Lung (tissue), 17 donors: ENCODE measurements at places on chromosomes 12 and 14. TPM values are rescaled to one million over a fixed set of nuclear protein-coding genes. Genes with fewer than 3 reads are reported as not detected.
A peak's percentile ranks its signal among the peaks of the same experiment; 100 is the strongest.

DNA sequence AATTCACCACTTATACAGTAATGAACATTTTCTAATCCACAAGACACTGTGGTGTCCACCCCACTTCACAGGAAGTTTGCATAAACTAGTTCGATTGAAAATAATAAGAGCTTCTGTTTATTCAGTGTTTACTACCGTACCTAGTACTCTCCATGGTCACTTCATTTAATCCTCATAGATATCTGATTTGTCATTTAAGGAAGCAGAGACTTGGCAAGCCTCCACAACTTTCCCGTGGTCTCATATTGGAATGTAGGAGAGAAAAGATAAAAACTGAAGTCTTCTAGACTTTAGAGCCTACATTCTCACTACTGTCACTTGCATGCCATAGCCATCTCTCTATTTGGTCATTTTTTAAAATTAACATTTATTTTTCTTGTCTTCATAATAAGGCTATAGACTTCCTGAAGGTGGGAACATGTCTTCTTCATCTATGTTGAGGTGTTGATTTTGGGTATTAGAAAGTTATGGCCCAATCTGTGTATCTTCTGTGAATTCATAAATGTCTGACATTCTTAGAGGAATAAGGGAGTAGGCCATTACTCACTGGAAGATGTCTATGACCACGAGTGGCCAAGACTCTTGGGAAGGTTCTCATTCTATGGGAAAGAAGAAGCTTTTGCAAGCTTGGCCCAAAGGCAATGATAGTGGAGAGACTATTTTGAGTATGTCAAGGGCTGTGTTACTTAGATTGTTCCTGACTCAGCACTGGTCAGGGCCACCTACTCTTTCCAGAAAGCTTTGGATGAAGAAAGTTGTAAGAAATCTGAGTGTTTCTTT is 423.7 kb downstream of the LRIG3 start:
- no peak for DNase-seq

GALNT8 gene
- total RNA-seq, result 0.40 TPM

GRCh38 chr12:49580572-49581535 is 12.9 kb upstream of the MCRS1 start:
- peak; percentile 78 for DNase-seq

DNA sequence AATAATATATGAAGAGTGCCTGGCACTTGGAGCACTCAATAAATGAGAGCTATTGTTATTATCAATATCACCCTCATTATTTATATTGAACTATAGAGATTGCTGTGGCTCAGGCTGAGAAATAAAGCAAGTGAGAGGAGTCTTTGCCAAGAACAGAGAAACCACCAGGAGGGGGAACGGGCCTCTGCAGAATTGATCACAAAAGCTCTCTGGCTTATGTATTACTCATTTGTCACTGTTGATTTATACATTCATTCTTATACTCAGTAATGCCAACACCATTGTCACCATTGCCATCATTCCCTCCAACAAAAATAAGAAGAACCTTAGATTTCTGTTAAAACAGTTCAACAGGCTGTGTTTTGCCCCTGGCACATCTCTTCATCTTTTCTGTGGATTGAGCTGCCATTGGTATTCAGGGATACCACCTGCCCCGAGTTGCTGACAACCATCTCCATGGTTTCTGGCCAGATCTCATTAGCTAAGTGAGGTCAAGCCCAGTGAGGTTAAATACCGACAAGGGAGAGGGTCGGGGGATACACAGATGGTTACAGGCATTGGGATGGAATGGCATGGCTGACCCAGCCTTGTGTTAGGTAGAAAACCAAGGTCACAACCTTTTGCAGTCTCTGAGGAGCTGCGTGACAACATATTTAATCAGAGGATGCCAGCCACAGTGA is 21.8 kb upstream of the PCNX1 start:
- no peak for DNase-seq

DNA sequence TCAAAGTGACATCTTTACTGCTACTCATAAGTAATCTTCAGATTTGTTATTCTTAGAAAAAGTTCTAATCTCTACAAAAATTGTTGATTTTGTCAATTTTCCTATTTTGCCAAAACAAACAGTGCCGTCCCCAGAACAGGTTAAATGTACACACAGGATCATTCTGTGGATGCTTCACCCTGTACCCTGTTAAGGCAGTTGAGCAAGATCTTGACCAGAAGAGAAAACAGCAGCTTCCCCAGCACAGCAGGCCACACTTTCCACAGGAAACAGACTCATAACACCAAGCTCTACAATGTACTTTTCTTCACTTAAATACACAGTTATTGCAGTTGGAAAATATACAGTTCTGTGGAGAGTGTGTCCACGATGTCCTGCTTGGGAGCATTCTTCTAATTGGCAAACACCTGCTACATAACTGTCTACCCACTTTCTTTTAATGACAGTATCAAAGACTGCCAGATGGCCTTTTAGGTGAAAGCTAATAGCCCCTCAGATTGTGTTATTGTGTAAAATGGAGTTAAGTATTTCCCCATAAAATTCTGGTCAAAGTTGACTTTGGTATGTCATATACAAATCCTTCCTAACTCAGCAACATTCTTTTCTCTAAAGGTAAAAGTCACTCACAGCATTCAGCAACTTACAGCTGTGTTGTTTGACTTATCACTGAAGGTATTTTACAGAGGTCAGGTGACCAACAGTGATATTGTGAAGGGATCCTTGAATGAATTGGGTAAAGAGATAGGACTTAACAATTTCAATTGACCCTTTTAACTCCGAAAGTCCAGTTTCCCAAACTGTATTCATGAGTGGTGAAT is 77.0 kb downstream of the SEC23A start:
- no peak for DNase-seq

DNA sequence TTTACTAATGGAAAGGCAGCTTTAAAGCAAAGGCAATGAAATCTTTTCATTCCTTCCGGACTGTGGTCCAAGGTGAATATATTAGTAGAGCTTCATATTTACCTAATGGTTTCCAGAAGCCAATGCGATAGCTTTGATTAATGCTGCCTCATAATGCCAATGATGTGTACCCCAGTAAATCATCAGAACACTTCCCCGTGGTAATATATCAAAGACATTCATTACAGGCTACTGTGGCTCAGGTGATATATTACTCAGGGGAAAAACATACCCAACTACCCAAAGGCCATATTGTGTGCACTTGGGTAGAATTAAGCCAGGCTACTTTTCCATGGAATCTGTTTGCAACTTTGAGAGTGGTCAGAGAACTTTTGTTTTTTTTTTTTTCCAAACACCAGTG is 69.4 kb upstream of the DACT1 start:
- no peak for DNase-seq

OR5AU1 gene
- total RNA-seq, result not detected

GRCh38 chr12:110804406-110804805 is 42.4 kb upstream of the CCDC63 start:
- DNase-seq, result no peak

PLBD1 gene
- 30.5 TPM for total RNA-seq

DNA sequence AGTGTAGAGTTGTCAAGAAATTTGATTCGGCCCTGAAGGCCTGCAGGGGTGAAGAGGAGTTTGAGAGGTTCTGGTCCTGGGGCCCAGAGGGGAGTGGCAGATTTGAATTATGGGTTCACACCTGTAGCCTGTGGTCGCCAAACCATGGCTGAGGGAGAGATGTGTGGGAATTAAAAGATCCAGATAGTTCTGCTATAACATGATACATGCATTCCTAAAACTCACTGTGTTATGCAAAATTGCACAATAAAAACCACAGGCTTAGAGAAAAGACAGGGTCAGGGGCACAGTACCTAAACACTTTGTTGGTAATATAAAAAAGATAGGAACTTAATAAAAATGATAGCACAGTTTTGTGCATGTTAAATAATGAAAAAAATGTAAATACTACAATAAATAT is 106.2 kb downstream of the TMEM30B start:
- DNase-seq, result no peak

LRRC9 gene
- total RNA-seq, result 2.2 TPM

DNA sequence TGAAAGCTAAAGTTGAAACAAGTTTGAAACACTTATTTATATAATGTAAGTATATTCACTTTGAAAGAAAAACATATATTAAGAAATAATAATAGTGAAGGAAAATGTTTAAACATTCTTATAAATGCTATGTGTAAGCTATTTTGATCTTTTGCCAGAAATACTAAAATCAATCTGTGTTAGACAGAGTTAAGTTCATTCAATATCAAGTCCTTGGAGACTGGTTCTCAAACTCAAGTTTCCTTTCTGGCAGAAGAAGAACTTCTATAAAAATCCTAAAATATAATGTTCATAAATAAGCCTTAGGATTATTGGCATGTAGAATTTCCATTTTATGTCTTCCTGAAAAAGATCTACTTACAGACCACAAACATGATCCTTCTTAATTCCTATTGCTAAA is 45.3 kb downstream of the TAOK3 start:
- DNase-seq, result peak; percentile 43

- DNase-seq, result no peak
Measured at GRCh38 chr12:8734873-8735381, 37.1 kb downstream of the RIMKLB start.

DNA sequence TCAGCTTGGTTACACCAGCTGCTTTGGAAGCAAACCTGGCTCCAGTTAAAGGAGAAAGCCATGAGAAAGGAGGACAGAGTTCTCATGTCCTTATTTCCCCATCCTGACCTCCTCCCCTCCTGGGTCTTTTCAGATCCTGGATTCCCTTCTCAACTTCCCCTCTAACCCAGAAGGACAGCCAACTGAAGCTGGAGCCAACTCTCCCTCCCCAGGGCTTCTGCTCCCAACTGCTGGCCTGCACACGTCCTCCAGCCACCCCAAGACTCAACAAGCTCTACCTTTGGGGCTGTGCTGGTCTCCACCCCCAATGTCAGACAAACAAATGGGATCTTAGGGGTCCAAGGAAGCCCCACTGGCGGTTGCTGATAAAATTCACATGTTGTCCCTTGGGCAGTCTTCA is 651.1 kb upstream of the TBX3 start:
- DNase-seq, result no peak

- no peak for DNase-seq
Measured at GRCh38 chr12:5797661-5798060, 147.4 kb downstream of the ANO2 start.

DNA sequence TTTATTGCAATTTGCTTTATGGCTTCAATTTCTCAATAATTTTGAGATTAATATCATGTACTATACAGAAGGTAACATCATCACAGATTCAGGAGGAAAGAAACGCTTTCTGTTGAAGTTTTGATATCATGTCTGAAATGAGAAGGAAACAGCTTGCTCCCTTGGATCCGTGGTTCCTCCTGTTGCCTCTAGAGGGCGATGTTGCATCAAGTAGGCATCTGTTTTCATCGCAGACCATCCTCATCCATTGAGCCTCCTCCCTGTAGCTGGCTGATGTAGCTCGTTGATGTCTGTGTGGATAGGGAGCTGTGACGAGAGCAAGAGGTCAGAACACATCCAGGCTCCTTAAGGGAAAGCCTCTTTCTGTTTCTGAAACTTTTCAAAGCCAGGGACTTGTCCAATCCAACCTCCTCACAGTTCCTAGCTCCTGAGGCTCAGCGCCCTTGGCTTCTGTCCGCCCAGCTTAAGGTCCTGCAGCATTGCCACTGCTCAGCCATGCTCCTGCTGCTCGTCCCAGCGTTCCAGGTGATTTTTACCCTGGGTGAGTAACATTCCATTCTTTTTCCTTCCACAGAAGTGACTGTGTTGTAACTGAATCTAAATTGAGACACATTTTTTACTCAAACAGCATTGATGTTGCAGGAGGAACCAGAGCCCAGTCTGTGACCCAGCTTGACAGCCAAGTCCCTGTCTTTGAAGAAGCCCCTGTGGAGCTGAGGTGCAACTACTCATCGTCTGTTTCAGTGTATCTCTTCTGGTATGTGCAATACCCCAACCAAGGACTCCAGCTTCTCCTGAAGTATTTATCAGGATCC is 304.8 kb upstream of the OR4E1 start:
- peak; percentile 31 for DNase-seq

DNA sequence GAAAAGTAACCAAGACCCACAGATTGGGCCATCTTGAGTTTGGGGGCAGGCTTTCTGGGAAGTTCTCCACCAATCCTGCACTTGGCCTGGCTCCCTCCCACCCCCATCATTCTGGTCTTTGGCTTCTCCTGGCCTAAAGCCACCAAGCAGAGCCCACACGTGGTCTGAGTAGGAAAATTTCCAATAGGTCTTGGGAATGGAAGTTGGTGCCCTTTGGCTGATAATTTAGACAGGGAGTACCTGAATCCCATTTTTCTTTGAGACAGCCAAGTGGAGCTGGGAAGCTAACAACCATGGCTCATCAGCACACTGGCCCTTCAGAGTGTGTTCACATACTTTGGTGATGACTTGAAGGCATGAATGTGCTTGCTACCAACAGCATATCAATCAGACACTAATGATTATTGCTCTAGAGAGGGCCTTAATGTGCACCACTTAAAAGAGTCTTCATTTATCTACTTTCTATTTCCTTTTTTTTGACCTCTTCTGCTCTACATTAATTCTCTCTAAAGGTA is 156.0 kb downstream of the EGLN3 start:
- no peak for DNase-seq

DNA sequence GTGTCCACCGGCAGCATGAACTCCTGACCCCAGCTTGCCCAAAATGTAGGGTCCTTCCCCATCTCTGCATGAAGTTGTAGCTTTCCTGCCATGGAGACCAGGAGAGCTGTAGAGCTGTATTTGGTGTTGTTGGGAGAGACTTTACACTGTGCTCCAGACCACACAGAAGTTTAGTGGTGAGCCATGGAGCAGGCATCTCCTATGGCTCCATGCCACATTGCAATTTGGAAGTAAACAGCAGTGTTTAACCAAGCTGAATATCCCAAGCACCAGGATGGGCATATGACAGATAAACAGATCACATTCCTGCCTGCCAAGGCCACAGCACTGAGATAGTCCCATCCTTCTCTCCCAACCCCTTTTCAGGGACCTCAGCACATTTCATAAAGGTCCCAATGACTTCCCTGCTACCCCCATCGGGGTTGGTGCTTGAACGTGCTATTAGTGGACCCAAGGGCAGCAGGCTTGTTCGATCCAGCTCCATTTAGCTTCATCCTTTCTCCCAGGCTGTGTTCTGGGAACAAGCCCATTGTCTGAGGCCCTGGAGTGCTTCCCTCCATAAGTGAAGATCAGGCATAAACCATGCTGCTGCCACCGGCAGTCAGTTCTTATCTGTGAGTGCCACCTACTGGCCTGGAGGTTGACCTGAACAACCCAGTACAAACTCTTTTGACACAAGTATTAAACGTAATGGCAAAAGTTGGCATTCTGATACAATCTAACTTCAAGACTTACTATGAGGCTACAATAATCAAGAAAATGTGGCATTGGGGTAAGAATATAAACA is 172.3 kb upstream of the ATXN7L3B start:
- peak; percentile 1 for DNase-seq

POTEG gene
- not detected for total RNA-seq

GRCh38 chr14:106069804-106070625 is 543.6 kb downstream of the TMEM121 start:
- no peak for DNase-seq

DNA sequence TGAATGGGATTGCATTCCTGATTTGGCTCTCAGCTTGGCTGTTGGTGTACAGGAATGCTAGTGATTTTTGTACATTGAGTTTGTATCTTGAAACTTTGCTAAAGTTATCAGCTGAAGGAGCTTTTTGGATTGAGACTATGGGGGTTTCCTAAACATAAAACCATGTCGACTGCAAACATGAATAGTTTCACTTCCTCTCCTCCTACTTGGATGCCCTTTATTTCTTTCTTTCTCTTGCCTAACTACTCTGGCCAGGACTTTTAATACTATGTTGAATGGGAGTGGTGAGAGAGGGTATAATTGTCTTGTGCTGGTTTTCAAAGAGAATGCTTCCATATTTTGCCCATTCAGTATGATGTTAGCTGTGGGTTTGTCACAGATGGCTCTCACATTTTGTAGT is 141.5 kb downstream of the CEP83 start:
- no peak for DNase-seq
